ENCODE measurements at places on chromosomes 5 and 9.
A peak's percentile ranks its signal among the peaks of the same experiment; 100 is the strongest.

DNA sequence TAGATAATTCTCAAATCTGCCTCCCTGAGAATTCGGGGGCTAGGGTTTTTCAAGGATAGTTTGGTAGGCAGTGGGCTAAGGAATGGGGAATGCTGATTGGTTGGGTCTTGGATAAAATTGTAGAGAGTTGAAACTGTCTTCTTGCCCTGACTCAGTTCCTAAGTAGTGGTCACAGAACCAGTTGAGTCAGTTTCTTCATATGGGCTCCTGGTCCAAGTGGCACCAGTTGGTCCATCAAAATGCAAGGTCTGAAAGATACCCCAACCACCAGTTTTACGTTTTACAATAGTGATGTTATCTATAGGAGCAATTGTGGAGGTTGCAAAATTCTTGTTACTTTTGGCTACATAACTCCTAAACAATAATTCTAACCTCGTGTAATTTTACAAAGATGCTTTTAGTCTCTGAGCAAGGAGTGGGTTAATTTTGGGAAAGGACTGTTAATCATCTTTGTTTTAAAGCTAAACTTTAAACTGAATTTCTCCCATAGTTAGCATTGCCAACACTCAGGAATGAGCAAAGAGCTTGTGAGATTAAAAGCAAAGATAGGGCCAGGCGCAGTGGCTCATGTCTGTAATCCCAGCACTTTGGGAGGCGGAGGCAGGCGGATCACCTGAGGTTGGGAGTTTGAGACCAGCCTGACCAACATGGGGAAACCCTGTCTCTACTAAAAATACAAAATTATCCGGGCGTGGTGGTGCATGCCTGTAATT, 7.7 kb downstream of the CDK7 start:
- DNase-seq = no peak

DNA sequence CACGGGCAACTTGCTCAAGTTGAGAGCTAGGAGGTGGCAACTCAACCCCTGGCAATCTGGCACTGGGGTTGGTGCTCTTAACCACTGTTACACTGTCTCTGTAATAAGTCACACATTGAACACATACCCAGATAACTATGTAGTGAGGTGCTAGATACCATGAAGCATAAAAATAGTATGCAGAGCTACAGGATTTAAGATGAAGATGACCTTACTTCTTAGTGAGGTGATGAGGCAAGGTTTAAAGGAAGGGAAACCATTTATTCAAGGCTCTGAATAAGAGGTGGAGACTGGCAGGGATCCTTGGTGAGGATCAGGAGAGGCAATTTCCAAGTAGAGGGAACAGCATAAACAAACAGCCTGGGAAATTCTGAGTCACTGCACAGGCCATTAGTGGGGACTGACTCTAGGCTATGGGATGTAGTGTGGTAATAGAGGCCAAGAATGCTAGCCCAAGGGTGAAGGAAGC, 67.6 kb upstream of the NR3C1 start:
- DNase-seq = no peak

DNA sequence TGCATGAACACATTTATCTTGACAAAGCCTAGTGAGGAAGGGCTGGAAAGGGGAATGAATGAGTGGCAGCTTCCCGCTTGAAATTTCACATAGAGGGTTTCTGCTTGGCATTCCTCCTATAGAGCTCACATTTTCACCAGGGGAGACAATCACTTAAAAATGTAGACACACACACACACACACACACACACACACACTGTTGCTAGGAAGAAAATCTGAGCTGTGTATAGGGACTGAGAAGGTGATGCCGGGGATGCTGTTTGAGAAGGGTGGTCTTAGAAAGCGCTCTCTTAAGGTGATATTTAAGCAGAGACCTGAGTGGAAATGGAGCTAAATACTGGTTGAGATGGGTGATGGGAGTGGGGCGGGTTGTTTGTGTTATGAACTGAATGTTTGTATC, 70.4 kb downstream of the LRRC70 start:
- no peak for DNase-seq

- no peak for DNase-seq
Observed at GRCh38 chr5:140266471-140267200, 36.3 kb downstream of the PFDN1 start.

DNA sequence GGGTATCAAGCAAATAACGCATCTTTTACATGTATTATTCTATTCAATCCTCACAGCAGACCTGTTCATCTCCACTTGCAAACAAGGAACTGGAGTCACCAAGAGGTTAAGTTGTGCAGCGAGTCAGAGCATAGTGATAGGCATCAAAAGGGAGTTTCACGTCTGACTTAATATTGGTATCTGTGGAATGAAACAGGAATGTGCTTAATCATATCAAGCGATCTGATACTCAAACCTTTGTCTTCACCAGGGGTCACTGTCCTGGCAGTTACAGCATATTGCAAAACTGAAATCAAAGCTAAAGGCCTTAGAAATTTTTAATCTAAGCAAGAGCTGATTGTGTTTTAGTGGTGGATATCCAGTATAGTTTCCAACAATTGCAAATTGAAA, 271.6 kb downstream of the PLK2 start:
- peak; percentile 64 for DNase-seq

DNA sequence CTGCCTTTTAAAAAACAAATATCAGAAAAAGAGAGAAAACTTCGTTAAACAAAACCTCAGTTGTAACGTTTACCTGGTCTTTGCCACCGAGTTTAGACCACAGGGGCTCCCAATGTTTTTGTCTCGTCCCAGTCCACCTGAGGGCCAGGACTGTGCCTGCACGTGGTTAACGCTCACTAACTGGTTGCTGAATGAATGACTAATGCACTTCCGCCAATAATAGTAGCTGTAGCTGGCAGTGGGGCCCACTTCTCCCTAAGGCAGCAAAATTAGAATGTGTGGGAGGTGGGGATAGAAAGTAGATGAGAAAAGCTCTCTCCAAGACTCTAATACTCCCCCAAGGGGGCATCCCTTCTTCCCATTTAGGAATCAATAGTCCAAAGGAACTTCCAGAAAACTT, 29.1 kb upstream of the MED27 start:
- no peak for DNase-seq

- DNase-seq = no peak
Observed at GRCh38 chr5:120037451-120037850, 408.1 kb downstream of the FAM170A start.

Data from eye (tissue), 1 donor.